ENCODE measurements at places on chromosomes 4 and X.

GRCh38 chr4:136881666-136882065, 650.6 kb downstream of the PCDH18 start:
- no peak for DNase-seq

GRCh38 chrX:39815631-39816030, 282.1 kb downstream of the BCOR start:
- DNase-seq = no peak

GRCh38 chr4:23305026-23305425, 584.8 kb downstream of the PPARGC1A start:
- no peak for DNase-seq

DNA sequence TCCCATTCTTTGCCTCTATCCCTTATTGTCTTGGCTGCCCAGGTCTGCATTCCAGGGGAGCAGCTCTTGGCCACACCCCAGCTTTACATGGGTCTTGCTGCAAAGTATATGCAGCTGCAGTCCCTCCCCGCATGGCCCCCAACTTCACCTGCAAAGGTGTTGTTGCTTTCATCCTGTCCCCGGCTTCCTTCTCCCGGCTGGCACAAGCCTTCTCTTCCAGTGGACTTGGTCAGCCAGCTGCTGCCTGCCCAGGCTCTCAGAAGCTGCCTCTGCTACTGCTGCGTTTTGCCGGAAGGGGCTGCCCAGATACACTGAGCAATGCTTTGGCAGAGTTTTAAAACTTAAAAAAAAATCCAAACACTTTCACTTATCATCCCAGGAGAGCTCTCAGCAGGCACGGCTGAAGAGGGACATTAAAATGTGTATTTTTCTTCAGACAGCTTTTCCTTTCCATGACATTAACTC, 121.2 kb upstream of the PDLIM3 start:
- no peak for DNase-seq

GRCh38 chr4:94430406-94430805, 21.3 kb upstream of the PDLIM5 start:
- DNase-seq = no peak

DNA sequence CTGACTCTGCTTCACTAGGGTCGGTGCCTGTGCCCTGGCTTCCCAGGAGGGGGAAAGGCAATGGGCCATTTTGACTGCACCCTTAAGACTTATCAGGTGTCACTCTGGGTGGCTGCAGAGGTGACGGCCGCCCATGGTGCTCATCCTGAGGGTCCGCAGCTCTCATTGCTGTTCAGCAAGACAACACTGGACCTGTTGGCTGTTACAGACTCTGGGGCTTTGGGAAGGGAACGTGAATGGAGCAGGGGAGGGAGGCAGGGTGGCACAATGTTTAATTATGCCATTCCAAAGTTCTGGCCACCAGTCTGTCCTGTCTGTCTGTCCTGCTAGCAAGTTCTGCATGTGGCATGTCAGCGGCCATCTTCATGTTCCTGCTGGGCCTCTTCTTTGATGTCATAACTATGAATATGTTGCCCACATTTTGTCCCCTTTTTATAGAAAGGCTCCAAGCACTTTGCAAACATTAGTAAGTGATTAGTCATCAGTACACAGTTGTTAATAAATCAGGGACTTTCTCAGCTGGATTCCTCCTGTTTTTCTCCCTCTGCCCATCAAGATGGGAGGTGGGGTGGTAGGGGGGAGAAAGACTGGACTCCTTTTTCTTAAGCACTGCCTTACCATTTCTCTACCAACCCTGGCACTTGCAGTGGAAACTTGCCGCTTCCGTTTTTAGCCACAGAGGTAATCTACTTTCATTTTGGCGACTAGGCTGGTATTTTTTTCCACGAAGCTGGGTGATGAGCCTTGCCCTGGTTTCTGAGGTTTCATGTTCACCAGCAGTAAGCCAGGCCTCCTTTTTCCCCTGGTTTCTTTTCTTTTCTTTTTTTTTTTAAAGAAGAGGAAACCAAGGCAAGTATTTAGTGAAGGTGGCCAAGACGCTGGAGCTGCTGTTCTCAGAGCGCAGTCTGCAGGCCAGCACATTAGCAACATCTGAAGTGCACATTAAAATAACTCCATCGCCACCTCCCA, 88.6 kb upstream of the TRIM2 start:
- DNase-seq = no peak

- no peak for DNase-seq
Observed at GRCh38 chrX:44915361-44915868, 42.4 kb downstream of the KDM6A start.

DNA sequence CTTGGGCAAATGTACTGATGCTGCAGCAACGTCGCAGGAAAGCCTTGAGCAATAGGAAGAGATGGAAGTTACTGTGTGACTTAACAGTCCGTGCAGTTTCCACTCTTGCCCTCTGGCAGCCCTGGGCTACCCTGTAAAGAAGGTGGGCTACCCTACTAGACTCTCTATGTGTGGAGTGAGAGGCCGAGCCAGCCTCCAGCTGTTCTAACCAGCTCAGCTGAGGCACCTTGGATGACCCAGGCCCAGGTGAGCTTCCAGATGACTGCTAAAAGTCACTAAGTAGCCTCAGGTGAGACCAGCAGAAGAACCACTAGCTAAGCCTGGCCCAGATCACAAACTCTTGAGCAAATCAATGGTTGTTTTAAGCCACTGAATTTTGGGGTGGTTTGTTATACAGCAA, 34.9 kb upstream of the PPP2R2C start:
- no peak for DNase-seq

DNA sequence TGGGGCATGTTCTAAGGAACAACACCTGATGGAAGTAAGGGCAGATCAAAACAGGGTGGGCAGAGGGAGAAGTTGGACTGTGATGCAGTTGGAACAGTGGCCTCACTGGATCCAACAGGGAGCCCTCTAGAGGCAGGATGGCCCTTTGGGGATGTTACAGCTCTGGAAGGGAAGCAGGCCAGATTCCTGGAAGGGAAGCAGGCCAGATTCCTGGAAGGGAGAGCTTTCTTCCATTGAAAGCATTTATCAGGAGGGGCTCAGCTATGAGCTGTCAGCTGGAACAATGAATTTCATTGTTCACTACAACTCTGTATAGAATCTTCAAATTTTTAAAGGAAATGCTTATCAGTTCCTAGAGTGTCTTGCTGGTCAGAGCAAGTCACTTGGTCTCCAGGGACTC, 17.7 kb downstream of the IL15 start:
- DNase-seq = no peak

- DNase-seq = no peak
Observed at GRCh38 chr4:6008092-6008551, 10.1 kb downstream of the C4orf50 start.
